Pancreas (tissue), 10 donors: ENCODE measurements at places on chromosomes 7 and 10.

- no peaks in the 10 kb centered on the region for H3K27me3 ChIP-seq
- H3K36me3 ChIP-seq: no peaks in the 10 kb centered on the region
- DNase-seq: no peak
- no peaks in the 10 kb centered on the region for H3K4me1 ChIP-seq
- H3K27ac ChIP-seq: no peak overlapping the region
Measured at GRCh38 chr7:148270576-148270975, 320.0 kb upstream of the C7orf33 start.

GRCh38 chr10:2813286-2813685, 254.1 kb upstream of the PFKP start:
- DNase-seq: no peak
- no peaks in the 10 kb centered on the region for H3K27me3 ChIP-seq
- H3K27ac ChIP-seq: no peak overlapping the region
- no peak overlapping the region for H3K4me3 ChIP-seq
- H3K36me3 ChIP-seq: no peaks in the 10 kb centered on the region

- H3K4me1 ChIP-seq: peaks cover 4% of the 10 kb centered on the region
- no peak overlapping the region for H3K27ac ChIP-seq
- peaks cover 19% of the 10 kb centered on the region for H3K36me3 ChIP-seq
- no peak overlapping the region for H3K4me3 ChIP-seq
- no peak for DNase-seq
Measured at GRCh38 chr7:5500777-5501350, 77.2 kb upstream of the TNRC18 start.

DNA sequence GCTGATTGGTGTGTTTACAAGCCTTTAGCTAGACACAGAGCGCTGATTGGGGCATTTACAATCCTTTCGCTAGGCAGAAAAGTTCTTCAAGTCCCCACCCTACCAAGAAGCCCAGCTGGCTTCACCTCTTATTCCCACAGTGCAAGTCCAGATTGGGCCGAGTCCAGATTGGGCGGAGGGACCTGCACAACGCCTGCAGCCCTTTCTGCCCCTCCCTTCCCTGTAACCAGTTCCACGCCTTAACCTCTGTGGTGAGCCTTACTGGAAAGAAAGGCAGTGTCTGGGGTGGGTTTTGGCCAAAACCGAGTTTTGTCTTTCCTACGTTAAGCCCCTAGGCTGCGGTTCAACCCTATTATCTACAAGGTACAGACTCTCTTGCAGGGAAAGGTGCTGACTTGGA, 268.7 kb downstream of the ZEB1 start:
- no peak overlapping the region for H3K27ac ChIP-seq
- DNase-seq: no peak
- H3K36me3 ChIP-seq: no peaks in the 10 kb centered on the region
- no peak overlapping the region for H3K4me3 ChIP-seq
- no peaks in the 10 kb centered on the region for H3K27me3 ChIP-seq

- no peaks in the 10 kb centered on the region for H3K4me1 ChIP-seq
- no peaks in the 10 kb centered on the region for H3K36me3 ChIP-seq
- no peak overlapping the region for H3K4me3 ChIP-seq
- DNase-seq: no peak
- no peaks in the 10 kb centered on the region for H3K27me3 ChIP-seq
Measured at GRCh38 chr10:30839652-30840051, 192.0 kb downstream of the ZNF438 start.

DNA sequence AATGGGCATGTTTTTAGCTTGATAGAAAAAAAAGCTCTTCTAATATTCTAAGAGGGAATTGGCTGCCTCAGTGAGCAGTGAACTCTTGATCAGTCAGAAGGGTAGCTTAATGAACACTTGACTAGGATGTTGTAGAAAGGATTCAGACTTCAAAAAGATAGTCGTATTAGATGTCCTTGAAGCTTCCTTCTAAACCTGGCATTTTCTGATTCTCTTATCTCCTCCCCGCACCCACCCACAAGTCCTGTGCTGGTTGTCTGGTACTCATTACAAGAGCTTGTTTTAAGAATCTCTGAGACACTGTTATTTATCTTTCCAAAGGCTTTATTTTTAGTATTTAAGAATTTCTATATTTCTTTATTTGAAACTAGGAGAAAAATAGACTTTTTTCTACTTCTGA, 7.4 kb upstream of the SMIM30 start:
- H3K27ac ChIP-seq: no peak overlapping the region
- H3K36me3 ChIP-seq: no peaks in the 10 kb centered on the region
- no peaks in the 10 kb centered on the region for H3K27me3 ChIP-seq
- no peaks in the 10 kb centered on the region for H3K4me1 ChIP-seq
- DNase-seq: no peak

- H3K27ac ChIP-seq: no peak overlapping the region
- H3K4me1 ChIP-seq: no peaks in the 10 kb centered on the region
- no peak for DNase-seq
- no peaks in the 10 kb centered on the region for H3K27me3 ChIP-seq
Measured at GRCh38 chr10:36670621-36671402, 454.6 kb upstream of the ANKRD30A start.

DNA sequence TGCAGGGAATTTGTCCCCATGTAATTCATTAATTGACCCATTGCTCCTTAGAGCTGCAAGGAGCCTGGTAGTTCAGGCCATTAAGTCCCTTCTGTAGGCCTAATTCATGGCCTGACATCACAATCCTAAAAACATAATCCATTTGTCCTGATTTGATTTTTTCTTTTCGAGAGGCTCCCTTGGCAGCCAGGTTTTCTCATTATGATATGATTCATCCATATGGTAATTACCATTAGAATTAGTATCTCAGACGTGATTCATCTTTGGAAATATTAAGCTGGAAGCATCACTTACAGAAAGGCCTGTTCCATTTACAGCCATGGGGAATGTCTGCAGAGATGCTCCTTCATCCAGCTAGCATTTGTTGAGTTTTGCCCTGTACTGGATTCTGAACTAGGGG, 128.5 kb downstream of the PLCE1 start:
- no peak overlapping the region for H3K27ac ChIP-seq
- no peaks in the 10 kb centered on the region for H3K4me1 ChIP-seq
- no peaks in the 10 kb centered on the region for H3K27me3 ChIP-seq
- H3K4me3 ChIP-seq: no peak overlapping the region
